ENCODE measurements at places on chromosomes 4 and X. TPM values are rescaled to one million over a fixed set of nuclear protein-coding genes. Genes with fewer than 3 reads are reported as not detected.

SULT1B1 gene
- not detected for polyA plus RNA-seq

C4orf46 gene
- 38.2 TPM for polyA plus RNA-seq

- DNase-seq: no peak
- no peaks in the 10 kb centered on the region for H3K27me3 ChIP-seq
- no peaks in the 10 kb centered on the region for H3K36me3 ChIP-seq
- no peak overlapping the region for H3K27ac ChIP-seq
- no peak overlapping the region for H3K4me3 ChIP-seq
Observed at GRCh38 chr4:93147524-93148212, 680.9 kb upstream of the ATOH1 start.

GRCh38 chrX:37420756-37421155 lies 71.6 kb downstream of the PRRG1 start:
- no peak overlapping the region for H3K4me3 ChIP-seq
- H3K27ac ChIP-seq: no peak overlapping the region
- no peaks in the 10 kb centered on the region for H3K4me1 ChIP-seq

DAPP1 gene
- polyA plus RNA-seq: 67.2 TPM

FAM9C gene
- not detected for polyA plus RNA-seq

SOD3 gene
- 0.09 TPM for polyA plus RNA-seq

DNA sequence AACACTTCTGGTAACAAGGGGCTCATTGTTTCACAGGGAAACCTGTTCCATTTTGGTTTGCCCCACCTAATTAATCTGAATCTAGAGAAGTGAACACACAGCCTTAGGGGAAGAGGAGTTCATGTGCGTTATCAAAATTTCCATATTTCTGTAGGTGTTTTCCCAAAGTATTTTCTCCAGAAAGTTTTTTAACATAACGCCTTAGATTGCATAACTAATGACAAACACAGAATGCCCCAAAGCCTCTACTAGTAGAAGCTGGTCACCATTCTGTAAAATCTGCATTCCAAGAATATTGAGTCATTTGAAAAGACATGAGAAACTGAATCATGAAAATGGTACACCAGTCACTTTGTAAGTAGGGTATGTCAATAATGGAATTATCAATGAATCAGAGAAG lies 41.1 kb downstream of the IL13RA2 start:
- H3K4me1 ChIP-seq: no peaks in the 10 kb centered on the region
- H3K27me3 ChIP-seq: no peaks in the 10 kb centered on the region
- H3K27ac ChIP-seq: no peak overlapping the region
- no peak overlapping the region for H3K4me3 ChIP-seq
- no peaks in the 10 kb centered on the region for H3K36me3 ChIP-seq
- DNase-seq: no peak

DNA sequence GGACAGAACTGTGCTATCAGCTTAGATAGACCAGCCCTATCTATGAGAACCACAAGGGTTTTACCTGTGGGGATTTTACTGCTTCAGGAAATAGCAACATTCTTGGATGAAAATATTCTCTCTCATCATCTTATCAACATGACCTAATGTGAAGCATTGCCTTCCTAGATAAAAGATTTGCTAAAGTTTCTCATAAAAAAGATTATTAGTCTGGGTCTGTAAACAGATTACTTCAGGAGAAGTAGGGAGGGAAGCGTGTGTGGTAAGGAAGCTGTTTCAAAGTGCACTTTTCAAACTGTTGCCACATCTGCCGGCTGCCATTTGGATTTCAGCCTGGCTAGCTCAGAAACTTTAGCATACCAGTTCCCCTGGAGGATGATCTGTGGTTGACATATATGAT lies at the start of gene NOX1:
TSS of gene NOX1 (minus strand) at position 35 of the 400 bp plus-strand sequence. CDS start 220 bp downstream, outside the sequence.
- no peaks in the 10 kb centered on the region for H3K36me3 ChIP-seq
- H3K4me1 ChIP-seq: no peaks in the 10 kb centered on the region
- no peak within 1 kb of the TSS for H3K27ac ChIP-seq
- H3K27me3 ChIP-seq: no peaks in the 10 kb centered on the region

ASMT gene
- polyA plus RNA-seq: not detected

GRCh38 chrX:21155916-21156315 lies 218.3 kb upstream of the CNKSR2 start:
- DNase-seq: no peak
- H3K27ac ChIP-seq: no peak overlapping the region
- H3K36me3 ChIP-seq: no peaks in the 10 kb centered on the region
- H3K4me1 ChIP-seq: no peaks in the 10 kb centered on the region

GRCh38 chr4:144580430-144580829 lies 65.5 kb upstream of the HHIP start:
- no peak overlapping the region for H3K27ac ChIP-seq
- H3K27me3 ChIP-seq: no peaks in the 10 kb centered on the region
- no peak overlapping the region for H3K4me3 ChIP-seq
- no peaks in the 10 kb centered on the region for H3K4me1 ChIP-seq
- H3K36me3 ChIP-seq: no peaks in the 10 kb centered on the region

- H3K4me3 ChIP-seq: no peak overlapping the region
- H3K36me3 ChIP-seq: no peaks in the 10 kb centered on the region
- H3K27me3 ChIP-seq: peaks cover 1% of the 10 kb centered on the region
- peaks cover 3% of the 10 kb centered on the region for H3K4me1 ChIP-seq
- DNase-seq: no peak
Observed at GRCh38 chr4:74449571-74450297, 4.8 kb downstream of the AREG start.

AVPR2 gene
- 0.11 TPM for polyA plus RNA-seq

HELT gene
- not detected for polyA plus RNA-seq

DNA sequence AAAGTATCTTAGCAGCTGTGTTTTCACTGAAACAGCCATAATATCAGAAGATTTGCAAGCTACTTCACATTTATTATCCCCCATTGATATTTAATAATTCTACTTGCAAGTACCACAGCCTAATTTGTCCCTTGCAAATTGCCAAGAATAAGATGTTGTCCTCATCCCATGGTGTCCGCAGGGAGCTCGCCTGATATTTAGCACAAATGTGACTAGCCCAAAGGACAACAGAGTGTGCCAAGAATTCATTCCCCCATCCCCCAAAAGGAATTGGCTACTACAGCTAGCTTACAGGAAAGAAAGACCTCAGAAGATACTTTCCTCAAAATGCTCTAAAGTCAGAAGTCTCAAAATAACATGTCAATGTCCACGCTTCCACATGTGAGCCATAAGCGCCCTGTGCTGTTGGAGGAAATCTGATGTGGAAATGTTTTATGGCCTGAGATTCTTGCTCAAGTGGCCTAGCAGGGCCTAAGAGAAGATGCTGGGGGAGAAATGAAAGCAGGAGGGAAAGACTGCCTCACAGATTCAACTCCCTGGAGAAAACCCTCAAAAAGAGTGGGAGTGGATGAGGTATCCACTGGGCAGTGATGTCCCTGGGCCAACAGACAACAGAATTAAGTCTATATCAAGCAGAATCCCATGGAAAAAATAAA lies 111.4 kb downstream of the SH3KBP1 start:
- DNase-seq: no peak
- H3K4me1 ChIP-seq: peaks cover 48% of the 10 kb centered on the region
- no peaks in the 10 kb centered on the region for H3K27me3 ChIP-seq
- no peaks in the 10 kb centered on the region for H3K36me3 ChIP-seq

- H3K4me3 ChIP-seq: no peak overlapping the region
- no peaks in the 10 kb centered on the region for H3K27me3 ChIP-seq
- no peak overlapping the region for H3K27ac ChIP-seq
- no peaks in the 10 kb centered on the region for H3K36me3 ChIP-seq
- DNase-seq: no peak
Observed at GRCh38 chr4:168601899-168602298, 105.0 kb downstream of the PALLD start.

DNA sequence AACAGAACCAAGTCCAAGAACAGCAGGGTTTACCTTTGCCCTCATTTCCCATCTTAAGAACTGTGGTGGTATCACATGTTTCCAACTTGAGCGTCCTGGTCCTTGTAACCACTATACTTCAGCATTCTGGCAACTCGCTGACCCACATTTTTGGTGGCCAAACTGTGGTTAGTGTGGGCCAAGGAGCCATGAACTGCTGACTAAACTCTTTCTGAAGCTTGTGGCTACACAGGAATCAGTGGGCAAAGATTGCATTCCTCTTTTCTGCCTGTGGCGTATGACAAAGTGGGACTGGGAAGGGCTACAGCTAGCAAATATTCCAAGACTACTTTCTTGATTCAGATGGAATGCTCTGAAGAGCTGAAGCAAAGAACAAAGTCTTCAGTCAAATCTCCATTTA lies 106.3 kb upstream of the MID1 start:
- H3K27ac ChIP-seq: no peak overlapping the region
- no peaks in the 10 kb centered on the region for H3K36me3 ChIP-seq
- DNase-seq: no peak
- no peak overlapping the region for H3K4me3 ChIP-seq
- H3K27me3 ChIP-seq: no peaks in the 10 kb centered on the region

- H3K4me1 ChIP-seq: no peaks in the 10 kb centered on the region
- H3K36me3 ChIP-seq: no peaks in the 10 kb centered on the region
Observed at GRCh38 chr4:182843808-182844325, 73.3 kb downstream of the DCTD start.

RASL11B gene
- polyA plus RNA-seq: 0.11 TPM

PPARGC1A gene
- not detected for polyA plus RNA-seq

DNA sequence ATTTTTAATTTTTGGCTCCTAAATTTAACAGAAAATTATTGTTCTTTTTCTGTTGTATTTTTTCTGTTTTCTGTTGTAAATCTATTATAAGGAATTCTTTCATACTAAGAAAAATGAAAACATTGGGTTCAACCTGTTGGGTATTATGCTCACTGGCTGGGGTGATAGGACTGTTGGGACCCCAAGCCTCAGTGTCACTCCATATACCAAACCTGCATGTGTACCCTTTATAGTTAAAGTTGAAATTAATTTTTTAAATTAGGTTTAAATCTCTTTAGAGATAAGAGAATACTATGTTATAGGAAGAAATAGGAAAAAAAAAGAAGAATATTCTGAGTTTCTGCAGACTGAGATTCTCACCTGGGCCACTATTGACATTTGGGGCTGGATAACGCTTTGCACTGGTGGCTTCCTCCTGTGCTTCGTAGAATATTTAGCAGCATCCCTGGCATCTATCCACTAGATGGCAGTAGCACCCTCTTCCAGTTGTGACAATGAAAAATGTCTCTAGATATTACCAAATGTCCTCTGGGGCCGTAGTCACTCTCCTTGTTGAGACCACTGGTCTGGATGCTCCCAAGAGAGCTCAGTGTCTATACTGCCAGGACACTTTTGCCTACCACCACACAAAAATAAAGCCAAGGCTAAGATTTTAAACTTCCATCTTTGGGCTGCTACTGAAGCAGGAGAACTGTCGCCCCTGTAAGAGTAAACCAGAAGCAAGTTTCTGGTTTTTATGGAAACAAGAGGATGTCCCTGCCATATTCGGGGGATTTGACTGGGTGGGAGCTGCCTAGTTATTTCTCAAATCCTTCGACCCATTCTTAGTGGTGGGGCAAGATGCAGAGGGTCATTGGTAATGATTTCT lies 22.4 kb upstream of the CLTRN start:
- no peaks in the 10 kb centered on the region for H3K4me1 ChIP-seq
- no peaks in the 10 kb centered on the region for H3K27me3 ChIP-seq
- DNase-seq: peak; percentile 34

UTP14A gene
- polyA plus RNA-seq: 34.4 TPM

TLR2 gene
- not detected for polyA plus RNA-seq

GRCh38 chr4:26131711-26132110 lies 189.1 kb upstream of the RBPJ start:
- peaks cover 42% of the 10 kb centered on the region for H3K4me1 ChIP-seq
- DNase-seq: peak; percentile 89
- H3K27me3 ChIP-seq: no peaks in the 10 kb centered on the region

DNA sequence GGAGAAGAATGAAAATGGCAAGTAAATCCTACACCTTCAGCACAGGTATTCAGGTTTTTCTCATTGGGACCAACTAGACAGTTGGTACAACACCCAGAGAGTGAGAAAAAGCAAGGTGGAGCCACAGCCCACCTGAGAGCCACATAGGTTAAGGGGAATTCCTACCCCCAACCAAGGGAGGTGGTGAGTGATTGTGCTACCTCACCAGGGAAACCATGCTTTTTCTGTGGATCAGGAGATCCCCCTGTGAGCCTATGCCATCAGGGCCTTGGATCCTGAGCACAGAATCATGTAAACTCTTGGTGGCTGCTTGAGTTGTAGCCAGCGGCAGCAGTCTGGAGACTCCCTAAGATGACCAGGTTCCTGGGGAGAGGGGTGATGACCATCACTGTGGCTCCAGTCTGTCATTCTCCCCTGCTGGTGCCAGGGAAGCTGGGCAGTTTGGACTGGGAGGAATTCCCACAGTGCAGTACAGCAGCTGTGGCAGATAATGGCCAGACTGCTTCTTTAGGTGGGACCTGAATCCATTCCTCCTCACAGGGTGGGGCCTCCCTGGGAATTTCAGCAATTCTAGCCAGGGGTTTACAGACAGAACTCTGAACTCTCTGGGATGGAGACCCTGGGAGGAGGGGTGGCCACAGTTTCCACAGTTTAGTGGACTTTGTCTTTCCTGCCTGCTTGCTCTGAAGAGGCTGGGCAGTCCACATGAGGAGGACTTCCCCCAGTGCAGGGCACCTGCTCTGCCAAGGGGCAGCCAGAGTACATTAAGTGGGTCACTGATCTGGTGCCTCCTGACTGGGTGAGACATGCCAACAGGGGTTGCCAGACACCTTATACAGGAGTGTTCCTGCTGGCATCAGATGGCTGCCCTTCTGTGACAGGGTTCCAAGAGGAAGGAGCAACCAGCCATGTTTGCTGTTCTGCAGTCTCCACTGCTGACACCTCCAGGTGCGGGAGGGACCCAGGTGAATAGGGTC lies 43.2 kb downstream of the PARM1 start:
- H3K36me3 ChIP-seq: no peaks in the 10 kb centered on the region
- no peaks in the 10 kb centered on the region for H3K27me3 ChIP-seq
- no peak for DNase-seq
- H3K27ac ChIP-seq: no peak overlapping the region
- peaks cover 10% of the 10 kb centered on the region for H3K4me1 ChIP-seq

- peak overlapping the region; percentile 24 for H3K27ac ChIP-seq
- no peaks in the 10 kb centered on the region for H3K36me3 ChIP-seq
- peaks cover 6% of the 10 kb centered on the region for H3K4me1 ChIP-seq
- no peaks in the 10 kb centered on the region for H3K27me3 ChIP-seq
- H3K4me3 ChIP-seq: no peak overlapping the region
Observed at GRCh38 chr4:15149839-15150592, 147.7 kb downstream of the CPEB2 start.

FOXR2 gene
- polyA plus RNA-seq: not detected

- no peaks in the 10 kb centered on the region for H3K27me3 ChIP-seq
- H3K4me1 ChIP-seq: no peaks in the 10 kb centered on the region
- DNase-seq: peak; percentile 26
- H3K36me3 ChIP-seq: no peaks in the 10 kb centered on the region
- H3K27ac ChIP-seq: no peak overlapping the region
- H3K4me3 ChIP-seq: no peak overlapping the region
Observed at GRCh38 chr4:26459054-26459755, 31.1 kb downstream of the CCKAR start.

GRCh38 chr4:69057620-69058409 lies 38.5 kb upstream of the UGT2B7 start:
- no peak for DNase-seq
